Esophagus muscularis mucosa (tissue), 4 donors: ENCODE measurements at places on chromosomes 6 and 20. TPM values are rescaled to one million over a fixed set of nuclear protein-coding genes. Genes with fewer than 3 reads are reported as not detected.

Gene PKHD1
- total RNA-seq = under 0.01 TPM

Gene MUC21
- total RNA-seq = not detected

Gene MARCKS
- 32.7 TPM for total RNA-seq

Gene GOPC
- 25.7 TPM for total RNA-seq

Gene TGM3
- total RNA-seq = not detected

Gene ZFP57
- total RNA-seq = 1.2 TPM

Gene AKAP12
- 188 TPM for total RNA-seq

Gene DTD1
- total RNA-seq = 15.1 TPM
